Fibroblast of lung (primary cell): ENCODE measurements at places on chromosomes 5 and 9. TPM values are rescaled to one million over a fixed set of nuclear protein-coding genes. Genes with fewer than 3 reads are reported as not detected.
A peak's percentile ranks its signal among the peaks of the same experiment; 100 is the strongest.

- DNase-seq = no peak
These were observed 277.5 kb upstream of the NREP start for GRCh38 chr5:112034421-112034979.

- DNase-seq = no peak
These were observed 140.3 kb downstream of the AOPEP start for GRCh38 chr9:94866770-94867169.

The C5 gene
- 1.9 and 3.0 TPM in 2 replicates for polyA plus RNA-seq

DNA sequence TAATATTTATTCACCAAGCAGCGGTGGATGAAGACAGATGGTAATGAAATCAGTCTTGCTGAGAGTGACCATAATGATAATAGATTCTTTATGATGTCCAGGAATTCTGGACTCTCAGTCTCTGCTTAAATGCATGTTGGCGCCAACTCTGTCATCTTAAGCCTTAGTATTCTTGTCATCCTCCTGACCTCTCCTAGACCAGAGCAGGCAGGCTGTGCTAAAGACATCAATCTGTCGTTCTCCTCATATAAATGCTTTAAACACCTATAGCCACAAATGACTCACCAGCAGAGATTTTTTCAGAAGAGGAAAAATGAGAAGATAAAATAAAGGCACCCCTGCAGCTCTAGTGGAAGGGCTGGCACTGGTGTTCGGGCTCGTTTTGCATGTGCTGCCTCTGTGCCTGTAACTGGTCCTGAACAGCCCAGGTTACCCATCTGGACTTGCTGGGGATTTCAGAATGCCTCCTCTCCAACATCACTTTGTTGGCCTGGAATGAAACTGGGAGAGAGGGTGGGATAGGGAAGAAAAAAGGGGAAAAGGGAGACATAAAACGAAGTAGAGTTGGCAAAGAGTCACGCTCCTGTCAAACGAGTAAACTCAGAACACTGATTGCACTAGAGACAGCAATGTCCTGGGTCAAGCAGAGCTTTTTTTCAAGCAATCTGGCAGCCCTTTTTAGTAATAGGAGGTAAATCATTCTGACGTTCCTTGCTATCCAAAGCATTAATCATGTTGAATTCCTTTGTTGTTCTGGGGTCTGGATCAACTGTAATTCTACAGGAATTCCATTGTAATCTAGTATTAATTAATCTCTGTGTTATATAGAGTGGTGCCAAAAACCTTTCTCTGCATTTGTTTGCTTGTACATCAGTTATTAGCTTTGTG lies 195.5 kb upstream of the CLINT1 start:
- peak; percentile 88 for DNase-seq

The INSYN2B gene
- 6.3 and 18.0 TPM in 2 replicates for polyA plus RNA-seq

GRCh38 chr9:96612105-96612965 lies 7.3 kb downstream of the CDC14B start:
- DNase-seq = peak; percentile 92

DNA sequence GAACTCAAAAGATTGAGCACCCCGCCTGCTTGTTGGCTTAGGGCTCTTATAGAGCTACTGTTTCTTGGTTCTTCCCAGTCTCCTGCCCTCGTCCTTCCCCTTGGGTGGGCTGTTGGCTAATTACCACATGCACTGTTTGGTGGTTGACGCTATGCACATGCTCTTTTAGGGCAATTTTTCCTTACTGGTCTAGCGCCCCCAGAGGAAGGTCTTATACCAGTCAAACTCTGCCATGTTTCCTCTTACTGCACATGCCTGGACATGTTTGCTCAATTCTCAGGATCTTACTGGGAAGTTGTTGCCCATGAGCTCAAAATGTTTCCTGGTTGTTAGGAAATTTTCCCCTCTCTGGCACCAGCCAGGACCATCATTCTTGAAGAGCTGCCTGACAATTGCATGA lies 101.9 kb downstream of the SLC28A3 start:
- peak; percentile 6 for DNase-seq

DNA sequence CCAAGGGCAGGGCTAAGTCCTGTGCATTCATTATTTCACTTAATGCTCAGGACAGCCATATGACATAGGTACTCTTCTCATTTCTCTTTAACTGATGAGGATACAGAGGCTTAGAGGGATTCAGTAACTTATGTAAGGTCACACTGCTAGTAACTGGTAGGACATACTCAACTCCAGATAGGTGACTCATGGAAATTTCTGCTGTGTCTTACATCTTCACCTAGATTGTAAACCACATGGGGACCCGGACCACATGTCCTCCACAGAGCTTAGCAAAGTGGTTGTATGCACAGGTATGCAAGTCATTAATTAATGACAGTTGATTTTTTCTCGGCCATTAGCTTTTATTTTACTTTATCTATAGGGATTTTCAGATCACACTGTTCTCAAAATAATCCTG lies 29.3 kb downstream of the SLC1A1 start:
- no peak for DNase-seq

GRCh38 chr9:16361118-16361517 lies 509.4 kb downstream of the BNC2 start:
- DNase-seq = peak; percentile 56

GRCh38 chr9:92299116-92299515 lies 5.6 kb upstream of the IARS1 start:
- DNase-seq = no peak

DNA sequence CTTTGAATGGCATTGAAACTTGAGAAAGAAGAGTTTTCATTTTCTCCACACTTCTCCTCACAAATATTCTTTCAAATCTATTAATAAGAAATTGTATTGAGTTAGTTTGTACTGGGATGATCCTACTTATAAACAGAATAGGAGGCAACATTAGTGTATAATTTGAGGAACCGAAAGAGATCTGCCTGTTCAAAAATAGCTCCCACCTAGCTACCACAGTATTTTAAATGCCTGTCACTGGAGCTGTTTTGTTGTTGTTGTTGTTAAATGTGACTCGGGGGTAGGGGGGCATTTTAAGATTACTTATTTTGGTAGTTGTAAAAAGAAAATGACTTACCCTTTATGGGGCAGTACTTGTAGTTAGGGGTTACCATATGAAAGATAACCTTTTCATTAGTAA lies 20.1 kb upstream of the HAPLN1 start:
- no peak for DNase-seq

The TMOD1 gene
- 0.98 and 3.6 TPM in 2 replicates for polyA plus RNA-seq

- no peak for DNase-seq
These were observed 120.4 kb upstream of the ABCA1 start for GRCh38 chr9:105048331-105048730.

GRCh38 chr9:116757030-116757429 lies 69.9 kb downstream of the TRIM32 start:
- no peak for DNase-seq

The DMRT3 gene
- not detected in 2 replicates for polyA plus RNA-seq

The CARTPT gene
- polyA plus RNA-seq = not detected in 2 replicates

DNA sequence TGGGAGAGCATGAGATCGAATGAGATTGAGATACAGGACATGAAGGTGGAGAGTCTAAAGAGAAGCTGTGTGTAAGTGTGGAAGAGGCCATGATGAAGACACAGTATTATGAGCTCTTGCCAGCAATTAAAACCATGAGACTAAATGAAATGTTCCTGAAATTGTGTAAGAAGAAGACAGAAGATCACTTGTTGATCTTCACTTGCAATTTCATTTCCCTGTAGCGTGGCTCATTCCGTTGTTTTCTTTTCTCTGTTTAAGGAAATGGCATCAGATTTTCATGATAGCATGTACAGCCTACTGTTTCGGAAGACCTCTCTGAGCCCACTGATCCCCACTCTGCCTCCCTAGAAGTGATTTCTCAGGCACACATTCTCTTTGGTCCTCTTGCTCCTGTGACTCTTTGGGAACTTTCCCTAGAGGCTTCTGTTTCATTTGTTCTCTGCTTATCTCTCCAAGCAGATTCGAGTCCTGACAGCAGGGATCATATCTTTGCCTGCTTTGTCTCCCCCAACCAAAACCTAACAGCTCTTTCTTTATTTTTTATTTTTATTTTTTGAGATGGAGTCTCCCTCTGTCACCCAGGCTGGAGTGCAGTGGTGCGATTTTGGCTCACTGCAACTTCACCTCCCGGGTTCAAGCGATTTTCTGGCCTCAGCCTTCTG lies 16.8 kb downstream of the PIP5K1B start:
- no peak for DNase-seq

The GLDC gene
- 0.45 and 0.73 TPM in 2 replicates for polyA plus RNA-seq

The HMMR gene
- polyA plus RNA-seq = 5.6 and 25.1 TPM in 2 replicates

The OTP gene
- polyA plus RNA-seq = not detected in 2 replicates

The CYSRT1 gene
- 0.19 and 0.25 TPM in 2 replicates for polyA plus RNA-seq

DNA sequence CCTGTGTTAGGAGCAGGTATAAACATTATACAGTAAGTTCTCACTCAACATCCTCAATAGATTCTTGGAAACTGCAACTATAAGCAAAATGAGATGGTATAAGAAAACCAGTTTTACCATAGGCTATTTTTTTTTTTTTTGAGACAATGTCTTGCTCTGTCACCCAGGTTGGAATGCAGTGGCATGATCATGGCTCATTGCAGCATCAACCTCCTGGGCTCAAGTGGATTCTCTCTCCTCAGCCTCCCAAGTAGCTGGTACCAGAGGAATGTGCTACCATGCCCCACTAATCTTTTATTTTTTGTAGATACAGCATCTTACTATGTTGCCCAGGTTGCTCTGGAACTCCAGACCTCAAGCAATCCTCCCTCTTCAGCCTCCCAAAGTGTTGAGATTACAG lies 50.1 kb upstream of the ADRB2 start:
- DNase-seq = no peak

- DNase-seq = no peak
These were observed 23.8 kb downstream of the NDST1 start for GRCh38 chr5:150531686-150532085.

DNA sequence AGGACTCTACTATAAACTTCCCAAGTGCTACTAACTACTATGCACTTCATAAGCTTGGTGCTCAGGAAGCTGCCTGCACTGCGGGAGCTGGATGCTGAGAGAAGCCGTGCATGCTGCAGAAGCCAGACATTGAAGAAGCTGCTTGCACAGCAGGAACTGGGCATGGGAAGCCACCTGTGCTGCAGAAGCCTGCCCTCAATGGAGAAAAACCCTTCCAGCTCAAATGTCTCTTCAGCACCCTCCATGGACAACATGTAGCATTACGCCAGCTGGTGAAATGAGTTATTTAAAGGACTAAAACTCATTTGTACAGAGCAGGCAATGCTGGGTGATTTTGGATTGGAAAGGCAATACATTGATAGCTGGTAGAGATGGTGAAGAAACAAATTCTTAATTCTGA lies 247.2 kb downstream of the KIF4B start:
- DNase-seq = no peak

The RUFY1 gene
- polyA plus RNA-seq = 32.2 and 32.8 TPM in 2 replicates

DNA sequence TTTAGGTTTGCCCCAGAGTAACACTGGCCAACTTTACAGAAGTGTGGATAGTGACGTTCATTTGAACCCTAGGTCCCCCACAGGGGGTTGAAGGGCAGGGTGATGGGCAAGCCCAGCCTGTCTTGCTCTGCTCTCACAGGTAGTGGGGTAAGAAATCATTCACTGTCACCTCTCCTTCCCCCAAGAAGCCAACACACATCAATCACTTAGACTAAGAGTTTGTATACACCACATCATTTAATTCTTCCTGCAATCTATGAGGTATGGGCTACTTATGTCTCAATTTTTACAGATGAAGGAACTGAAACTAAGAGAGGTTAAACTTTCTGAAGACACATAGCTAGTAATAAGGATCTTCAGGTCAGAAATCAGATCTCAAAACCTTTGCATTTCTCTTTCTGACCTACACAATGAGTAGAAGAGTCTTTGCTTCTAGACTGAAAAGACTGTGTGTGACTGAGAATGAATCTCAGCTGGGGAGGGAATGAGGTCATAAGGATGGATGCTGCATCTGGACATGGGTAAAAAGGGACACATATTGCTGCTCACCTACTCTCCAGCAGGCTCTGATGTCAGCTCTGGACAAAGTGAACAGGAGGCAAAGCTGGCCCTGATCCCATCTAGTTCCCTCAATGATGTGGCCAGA lies 81.0 kb upstream of the EQTN start:
- DNase-seq = no peak

GRCh38 chr9:84583866-84584265 lies 85.7 kb upstream of the NTRK2 start:
- DNase-seq = no peak

- DNase-seq = no peak
These were observed 15.2 kb upstream of the SNCAIP start for GRCh38 chr5:122296871-122297270.

The GFI1B gene
- 0.02 and 0.06 TPM in 2 replicates for polyA plus RNA-seq

The HACD4 gene
- 11.4 and 27.1 TPM in 2 replicates for polyA plus RNA-seq

DNA sequence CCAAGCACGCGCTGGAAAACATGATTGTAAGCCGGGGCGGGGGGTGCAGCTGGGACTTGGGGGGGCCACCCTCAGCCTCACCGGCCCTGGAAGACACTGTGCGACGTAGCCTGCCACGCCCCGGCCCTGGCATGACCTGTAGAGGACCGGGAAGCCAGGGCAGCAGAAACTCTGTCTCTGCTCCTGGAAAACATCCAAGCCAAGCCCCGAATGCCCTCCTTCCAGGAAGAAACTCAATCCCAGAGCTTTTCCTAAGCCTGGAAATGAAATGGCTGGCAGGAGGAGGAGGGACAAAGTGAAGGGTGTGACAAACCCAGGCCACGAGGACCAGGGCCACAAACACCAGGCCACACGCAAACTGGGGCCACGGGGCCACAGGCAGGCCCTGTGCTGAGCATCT lies 55.4 kb downstream of the KCNT1 start:
- no peak for DNase-seq

DNA sequence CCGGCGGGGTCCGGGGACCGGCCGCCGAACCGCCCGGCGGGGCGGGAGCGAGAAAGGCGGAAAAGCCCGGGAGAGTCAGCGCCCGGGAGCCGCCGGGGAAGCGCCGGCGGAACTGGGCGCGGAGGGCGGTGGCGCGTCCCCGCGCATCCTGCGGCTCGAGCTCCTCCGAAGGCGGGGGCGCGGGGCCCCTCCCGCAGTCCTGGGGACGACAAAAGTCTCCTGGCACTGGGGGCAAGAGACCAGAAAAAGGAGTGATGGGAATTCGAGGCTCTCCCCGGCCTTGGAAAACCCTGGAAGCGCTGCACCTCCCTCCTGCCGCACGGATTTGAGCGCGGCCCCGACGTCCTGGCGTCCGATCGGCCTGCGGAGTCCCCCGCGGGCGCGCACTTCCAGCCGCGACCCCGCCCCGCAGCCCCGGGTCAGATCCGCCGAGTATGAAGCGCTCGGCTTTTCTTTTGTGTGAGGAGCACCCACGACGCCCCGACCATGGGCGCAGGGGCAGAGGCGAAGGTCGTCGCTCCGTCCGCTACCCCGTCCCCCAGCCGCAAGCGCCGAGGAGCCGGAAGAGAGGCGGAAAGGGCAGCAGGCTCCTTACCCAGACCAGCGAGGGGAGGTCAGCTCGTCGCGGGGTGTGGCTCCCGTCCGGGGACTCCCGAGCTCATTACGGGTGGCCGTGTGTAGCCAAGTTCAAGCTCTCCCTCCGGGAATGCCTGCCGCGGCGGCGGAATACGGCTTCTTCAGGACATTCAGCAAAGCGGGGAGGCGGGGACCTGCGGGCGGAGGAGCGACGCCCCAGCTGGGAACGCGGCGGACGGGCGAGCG lies at the start of gene EPB41L4A:
TSS of gene EPB41L4A (minus strand) at position 114 of the 822 bp plus-strand sequence. CDS start 238 bp downstream, outside the sequence.
- peak; percentile 26 for DNase-seq

- DNase-seq = no peak
These were observed 616 bp downstream of the IL11RA start for GRCh38 chr9:34652602-34653000.
